Activated naive CD4-positive, alpha-beta T cell (primary cell): ENCODE measurements at places on chromosomes 6 and 20.

- no peak for DNase-seq
These were observed 25.8 kb upstream of the ARMC2 start for GRCh38 chr6:108822401-108822800.

DNA sequence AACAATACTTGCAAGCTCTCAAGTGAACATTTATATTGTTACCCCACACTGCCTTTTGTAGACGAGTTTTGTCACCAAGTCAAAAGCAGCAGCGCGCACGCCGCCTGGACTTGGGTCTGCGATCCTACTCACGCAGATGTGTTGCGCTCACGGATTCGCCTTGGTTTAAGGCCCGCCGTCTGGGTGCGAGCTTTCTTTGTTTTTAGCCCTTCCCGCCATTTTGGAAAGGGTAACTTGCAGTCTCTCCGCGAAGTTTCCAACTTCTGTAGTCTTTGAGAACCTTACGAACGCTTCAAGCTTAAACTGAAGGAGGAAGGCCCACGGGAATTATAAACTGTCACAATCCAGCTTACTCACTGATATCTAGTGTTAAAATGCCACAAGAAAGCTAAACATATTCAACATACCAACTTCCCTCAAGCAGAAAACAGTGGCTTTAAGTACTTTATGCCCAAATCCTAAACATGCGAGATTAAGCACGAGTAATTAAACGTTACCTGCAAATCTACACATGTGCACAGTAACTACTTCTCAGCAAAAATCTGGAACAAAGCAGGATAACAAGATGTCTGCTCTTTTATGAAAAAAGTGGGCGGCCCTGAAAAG, 80.4 kb upstream of the BTN3A2 start:
- DNase-seq: no peak

- no peak for DNase-seq
These were observed 1088.2 kb upstream of the CITED2 start for GRCh38 chr6:140462453-140463311.

- no peak for DNase-seq
These were observed 35.4 kb downstream of the TMX4 start for GRCh38 chr20:7984192-7984591.

DNA sequence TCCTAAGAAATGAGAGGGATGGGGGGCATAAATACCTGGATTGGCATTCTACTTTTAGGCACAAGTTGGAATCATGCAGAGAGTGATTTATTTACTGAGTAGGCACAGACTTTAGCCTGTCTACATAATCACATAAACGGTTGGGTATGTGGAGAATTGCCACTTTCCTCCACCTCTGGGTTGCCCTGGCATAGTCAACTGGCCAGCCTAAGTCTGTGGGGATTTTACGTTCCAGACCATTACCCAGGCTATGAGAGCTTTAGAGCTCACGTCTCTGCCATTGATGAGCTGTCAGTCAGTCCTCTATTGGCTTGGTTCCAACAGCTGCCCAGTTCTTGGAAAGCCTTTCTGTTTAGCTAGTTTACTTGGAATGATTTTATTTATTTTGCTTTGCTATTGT, 5.0 kb upstream of the BHLHE23 start:
- no peak for DNase-seq

DNA sequence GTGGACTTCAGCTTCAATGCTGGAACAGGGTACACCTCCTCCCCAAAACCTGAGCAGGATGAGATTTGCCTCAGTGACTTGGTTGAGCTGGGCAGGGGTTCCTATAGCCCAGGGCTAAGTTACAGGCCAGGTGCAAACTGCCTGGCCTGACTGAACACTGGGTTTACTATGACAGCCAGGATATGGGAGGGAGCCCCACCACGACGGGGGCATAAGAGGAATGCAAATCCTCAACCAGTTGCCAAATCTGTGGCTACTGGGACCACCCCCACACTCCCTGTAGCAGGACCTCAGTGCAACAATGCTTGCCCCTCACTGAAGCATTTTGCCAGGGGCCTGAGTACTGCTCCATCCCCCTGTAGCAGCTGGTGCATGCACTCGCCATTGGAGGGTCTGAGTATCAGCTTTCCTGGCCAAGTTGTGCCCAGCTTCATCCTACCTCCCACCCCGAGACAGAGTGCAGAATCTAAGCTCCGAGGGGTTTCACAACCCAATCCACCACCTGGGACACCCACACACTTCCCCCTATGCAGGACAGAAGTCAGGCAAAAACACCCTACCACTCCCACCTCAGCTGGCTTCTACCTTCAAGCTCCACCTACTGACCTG, 27.6 kb downstream of the TREML4 start:
- no peak for DNase-seq
